H1 (cell line): ENCODE measurements at places on chromosomes 7 and 10. TPM values are rescaled to one million over a fixed set of nuclear protein-coding genes. Genes with fewer than 3 reads are reported as not detected.

Gene ARMC3
- 0.06 and 0.15 TPM in 2 replicates for polyA plus RNA-seq

Gene CDC14C
- 0.09 TPM in 1 of 2 replicates, not detected in the other for polyA plus RNA-seq

Gene MBL2
- polyA plus RNA-seq: not detected in 2 replicates

Gene SPDYE6
- not detected in 2 replicates for polyA plus RNA-seq

Gene NUTM2B
- 0.20 and 0.27 TPM in 2 replicates for polyA plus RNA-seq

Gene ECHDC3
- polyA plus RNA-seq: 15.6 and 19.1 TPM in 2 replicates

Gene ENKUR
- polyA plus RNA-seq: not detected in 2 replicates
